ENCODE measurements at places on chromosomes 13 and 19. TPM values are rescaled to one million over a fixed set of nuclear protein-coding genes. Genes with fewer than 3 reads are reported as not detected.

The RNF225 gene
- not detected for total RNA-seq

The THSD1 gene
- 11.9 TPM for total RNA-seq

The SERPINE3 gene
- 0.63 TPM for total RNA-seq

The SLC10A2 gene
- total RNA-seq: not detected

The RNF113B gene
- total RNA-seq: not detected

The OLFM2 gene
- total RNA-seq: 153 TPM

The IRGC gene
- total RNA-seq: not detected

The POU2F2 gene
- total RNA-seq: 12.2 TPM

The SERTM1 gene
- total RNA-seq: 3.4 TPM

The TEX29 gene
- total RNA-seq: not detected

The SMAD9 gene
- total RNA-seq: 14.4 TPM

The MYBPC2 gene
- not detected for total RNA-seq

The ZFP28 gene
- 42.3 TPM for total RNA-seq

The TGFBR3L gene
- not detected for total RNA-seq

The KLK15 gene
- total RNA-seq: not detected

The FRY gene
- total RNA-seq: 122 TPM

The GPC5 gene
- 8.1 TPM for total RNA-seq

The DDA1 gene
- total RNA-seq: 9.1 TPM

The FLT1 gene
- total RNA-seq: 10.0 TPM

The PLPPR3 gene
- total RNA-seq: 98.3 TPM

The SELENOV gene
- total RNA-seq: not detected

The MIA gene
- not detected for total RNA-seq

The EIF3K gene
- total RNA-seq: 152 TPM

The ANKLE1 gene
- 1.3 TPM for total RNA-seq

The S1PR2 gene
- 3.1 TPM for total RNA-seq

The CD209 gene
- total RNA-seq: not detected

The BCKDHA gene
- 42.3 TPM for total RNA-seq

The SYNGR4 gene
- not detected for total RNA-seq

The CACNG7 gene
- 10.3 TPM for total RNA-seq

All from parietal lobe (tissue), 2 donors.